Breast epithelium (tissue), 4 donors: ENCODE measurements at places on chromosomes 12 and 14. TPM values are rescaled to one million over a fixed set of nuclear protein-coding genes. Genes with fewer than 3 reads are reported as not detected.

GRCh38 chr14:99256483-99256874 is 15.5 kb downstream of the BCL11B start:
- DNase-seq: no peak

DNA sequence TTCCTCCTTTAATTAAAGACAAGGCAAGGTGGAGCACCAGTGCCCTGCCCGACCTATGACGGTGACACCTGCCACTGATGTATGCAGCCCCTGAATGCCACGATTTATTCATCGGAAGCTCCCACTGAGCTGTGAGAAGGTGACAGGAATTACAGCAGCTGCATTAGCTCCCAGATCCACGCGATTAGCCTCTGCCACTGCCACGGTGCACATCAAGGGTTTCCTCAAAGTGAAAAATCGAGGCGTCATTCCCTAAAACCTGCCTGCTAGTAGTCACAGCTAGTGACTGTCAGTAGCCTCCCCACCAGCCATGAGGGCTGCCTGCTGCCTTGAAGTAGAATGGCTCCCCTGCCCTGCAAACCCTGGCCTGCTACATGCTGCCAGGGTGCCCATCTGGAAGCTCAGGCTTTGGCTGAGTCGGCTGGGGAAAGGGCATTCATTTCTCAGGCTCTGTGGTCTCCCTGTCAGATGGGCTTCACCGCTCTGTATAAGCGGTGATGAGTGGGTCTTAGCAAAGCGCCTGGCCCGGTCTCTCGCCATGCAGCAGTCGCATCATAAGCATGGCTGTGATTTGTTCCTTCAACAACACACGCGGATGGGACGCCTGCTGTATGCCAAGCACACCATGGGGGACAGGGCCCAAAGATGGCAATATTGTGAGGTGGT is 8.2 kb upstream of the BCL11B start:
- no peak for DNase-seq

- no peak for DNase-seq
Measured at GRCh38 chr12:87155621-87156020, 873.6 kb downstream of the C12orf50 start.

- DNase-seq: no peak
Measured at GRCh38 chr12:49293056-49293956, 1.6 kb upstream of the PRPH start.

GRCh38 chr12:42789808-42790760 is 200.5 kb upstream of the PRICKLE1 start:
- no peak for DNase-seq

DNA sequence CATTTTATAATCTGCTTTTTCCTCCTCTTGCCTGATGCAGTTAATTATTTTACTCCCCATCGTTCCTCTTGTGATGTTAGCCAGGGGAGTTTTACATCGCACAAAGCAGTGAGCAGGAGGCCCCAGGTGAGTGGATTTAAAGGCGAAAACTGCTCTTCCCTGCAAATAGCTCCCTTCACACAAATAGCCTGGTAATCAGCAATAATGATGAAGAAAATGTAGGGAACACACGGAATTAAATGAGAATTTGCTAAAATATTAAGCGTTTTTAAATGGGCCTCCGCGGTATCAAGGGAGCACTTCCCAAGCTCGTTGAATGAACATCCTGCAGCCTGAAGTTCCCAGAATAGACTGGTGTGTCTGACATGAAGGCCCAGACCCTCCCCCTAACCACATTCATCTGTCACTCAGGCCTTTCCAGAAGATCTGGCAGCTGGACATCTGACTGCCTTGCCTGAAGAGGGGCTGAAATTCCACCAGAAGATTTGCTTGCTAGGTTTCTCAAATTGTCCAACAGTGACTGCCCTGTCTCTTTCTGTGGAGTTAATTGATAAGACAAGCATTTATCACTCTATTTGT is 127.2 kb downstream of the CCDC60 start:
- DNase-seq: no peak

DNA sequence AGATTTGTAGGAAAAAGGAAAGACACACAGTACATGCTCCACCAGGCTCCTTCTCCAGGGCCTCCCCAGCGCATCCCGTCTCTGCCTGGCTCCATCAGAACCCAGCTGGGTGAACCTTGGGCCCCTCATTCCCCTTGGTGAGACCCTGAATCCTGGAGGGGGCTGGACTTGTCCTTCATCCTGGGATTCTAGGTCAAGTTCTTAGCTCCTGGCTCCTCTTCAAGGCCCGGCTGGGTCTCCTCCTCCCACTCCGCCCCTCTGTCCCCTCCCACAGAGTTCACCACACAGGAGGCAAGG is 49.2 kb downstream of the PSMA6 start:
- DNase-seq: no peak

DNA sequence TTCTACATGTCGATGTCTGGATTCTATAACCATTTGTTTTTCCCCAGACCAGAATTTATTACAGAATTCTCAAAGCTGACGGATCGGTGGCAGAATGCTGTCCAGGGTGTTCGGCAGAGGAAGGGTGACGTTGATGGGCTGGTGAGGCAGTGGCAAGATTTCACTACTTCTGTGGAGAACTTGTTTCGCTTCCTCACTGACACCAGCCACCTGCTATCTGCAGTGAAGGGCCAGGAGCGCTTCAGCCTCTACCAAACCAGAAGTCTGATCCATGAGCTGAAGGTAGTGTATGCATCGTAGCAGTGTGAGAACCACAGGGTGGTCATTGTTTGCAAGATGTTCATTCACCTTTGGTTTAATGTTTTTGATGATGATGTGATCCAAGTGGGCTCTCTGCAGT is 124.0 kb downstream of the ESR2 start:
- no peak for DNase-seq

DNA sequence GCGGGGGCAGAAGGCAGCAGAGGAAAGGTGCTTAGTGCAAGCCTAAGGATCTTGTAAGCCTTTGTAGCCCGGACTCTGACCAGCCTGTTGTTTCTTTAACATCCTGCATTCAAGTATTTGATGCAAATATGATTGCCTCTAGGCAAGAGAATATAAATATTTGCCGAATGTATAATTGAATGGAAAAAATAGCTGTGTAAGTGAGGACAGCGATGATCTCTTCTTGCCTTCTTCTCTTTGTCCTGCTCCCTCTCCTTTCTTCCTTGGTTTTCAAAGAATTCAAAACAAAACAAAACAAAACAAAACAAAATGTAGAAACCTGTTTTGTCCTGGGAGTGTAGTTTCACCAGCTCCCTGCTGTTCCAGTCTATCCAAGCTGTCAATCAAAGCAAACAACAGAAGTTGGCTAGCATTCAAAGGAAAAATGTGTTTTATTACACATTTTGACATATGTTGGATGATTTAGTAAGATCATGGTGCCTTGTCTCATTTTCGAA is 74.9 kb upstream of the CPM start:
- DNase-seq: no peak

DNA sequence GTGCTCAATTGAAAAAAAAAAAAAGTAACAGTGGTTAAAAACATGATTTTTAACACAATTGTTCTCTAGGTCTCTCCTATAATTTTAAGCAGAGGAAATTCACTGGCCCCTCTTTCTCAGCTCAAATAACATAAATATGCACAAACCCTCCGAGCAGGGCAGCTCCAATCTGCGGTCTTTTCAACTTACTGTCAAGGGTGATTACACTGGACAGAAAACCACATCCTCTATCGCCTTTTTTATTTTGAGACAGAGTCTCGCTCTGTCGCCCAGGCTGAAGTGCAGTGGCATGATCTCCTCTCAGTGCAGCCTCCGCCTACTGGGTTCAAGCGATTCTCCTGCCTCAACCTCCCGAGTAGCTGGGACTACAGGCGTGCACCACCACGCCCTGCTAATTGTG is 16.5 kb upstream of the GABARAPL1 start:
- no peak for DNase-seq

DNA sequence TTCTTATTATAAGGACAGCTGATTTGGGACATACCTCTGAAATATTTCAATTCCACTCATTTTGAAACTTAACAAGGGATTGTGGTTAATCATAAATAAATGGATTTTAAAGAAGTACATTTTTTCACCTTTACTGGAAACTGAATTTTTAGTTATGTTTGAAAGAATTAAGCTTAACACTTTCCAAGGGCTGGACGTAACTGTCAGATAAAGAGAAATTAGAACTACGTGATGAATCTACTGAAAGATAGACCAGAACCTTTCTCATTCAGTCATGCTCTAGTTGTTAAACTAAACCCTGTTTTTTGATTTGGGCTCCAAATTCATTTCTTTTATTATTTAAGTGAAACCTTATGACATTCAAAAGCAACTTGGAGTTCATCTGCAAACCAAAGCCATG is 1892.1 kb upstream of the SEL1L start:
- DNase-seq: no peak

- DNase-seq: no peak
Measured at GRCh38 chr14:76880449-76880848, 54.2 kb downstream of the LRRC74A start.

GRCh38 chr12:100427078-100427477 is 46.6 kb upstream of the NR1H4 start:
- no peak for DNase-seq

- DNase-seq: no peak
Measured at GRCh38 chr14:99803803-99804202, 10.6 kb downstream of the EML1 start.

DNA sequence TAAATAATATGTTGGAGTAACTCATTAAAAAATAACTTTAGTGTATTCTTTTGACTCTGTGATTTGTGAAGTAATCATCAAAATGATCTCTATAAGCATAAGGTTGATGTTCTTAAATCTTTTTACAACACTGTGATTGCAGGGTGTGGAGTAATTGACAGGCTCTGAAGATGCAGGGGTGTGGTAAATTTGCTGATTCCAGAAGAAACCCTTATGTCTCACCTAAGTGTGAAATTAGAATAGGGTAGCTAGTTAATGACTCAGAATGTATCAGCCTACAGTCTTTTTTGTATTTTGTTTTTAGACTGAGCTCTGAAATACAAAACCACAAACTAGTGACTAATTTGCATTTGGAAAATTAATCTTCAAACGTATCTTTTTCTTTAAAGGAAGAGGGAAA is 5.9 kb downstream of the PRPF39 start:
- no peak for DNase-seq

DNA sequence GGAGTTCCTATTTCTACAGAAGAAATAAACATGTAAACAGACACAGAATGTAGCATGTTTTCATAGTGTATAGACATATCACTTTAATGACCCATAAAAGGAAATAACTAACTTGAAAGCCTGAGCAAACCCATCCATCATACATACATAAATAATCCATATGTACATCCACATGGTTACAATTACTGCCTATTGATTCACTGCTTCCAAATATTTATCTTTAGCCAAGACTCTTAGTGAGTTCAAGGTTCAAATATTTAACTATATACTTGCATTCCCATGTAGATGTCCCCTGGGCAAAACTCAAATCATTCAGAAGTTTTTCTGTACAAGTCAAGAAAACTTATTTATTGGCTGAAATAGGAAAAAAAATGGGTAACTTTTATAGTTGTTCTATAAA is 95.4 kb downstream of the CCER1 start:
- DNase-seq: no peak

- DNase-seq: no peak
Measured at GRCh38 chr12:132178801-132179401, 34.6 kb downstream of the NOC4L start.

DNA sequence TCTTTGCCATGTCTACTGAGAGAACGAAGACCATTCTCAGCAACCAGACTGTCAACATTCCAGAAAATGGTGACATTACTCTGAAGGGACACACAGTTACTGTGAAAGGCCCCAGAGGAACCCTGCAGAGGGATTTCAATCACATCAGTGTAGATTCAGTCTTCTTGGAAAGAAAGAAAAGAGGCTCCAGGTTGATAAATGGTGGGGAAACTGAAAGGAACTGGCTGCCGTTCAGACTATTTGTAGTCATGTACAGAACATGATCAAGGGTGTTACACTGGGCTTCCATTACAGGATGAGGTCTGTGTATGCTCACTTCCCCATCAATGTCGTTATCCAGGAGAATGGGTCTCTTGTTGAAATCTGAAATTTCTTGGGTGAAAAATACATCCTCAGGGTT is 29.7 kb upstream of the PSMA6 start:
- no peak for DNase-seq

GRCh38 chr12:48342980-48343379 is 7.7 kb downstream of the ZNF641 start:
- no peak for DNase-seq

- peak; percentile 78 for DNase-seq
Measured at GRCh38 chr12:121240484-121241101, 30.7 kb downstream of the P2RX4 start.

KRT2 gene
- not detected for total RNA-seq

NEUROD4 gene
- total RNA-seq: not detected

CCDC175 gene
- not detected for total RNA-seq

OR6C2 gene
- total RNA-seq: not detected

SERPINA1 gene
- 7.5 TPM for total RNA-seq

ESPL1 gene
- 1.2 TPM for total RNA-seq

KLRG1 gene
- 3.8 TPM for total RNA-seq

TEAD4 gene
- 2.4 TPM for total RNA-seq

KLHL28 gene
- total RNA-seq: 17.7 TPM

INHBC gene
- total RNA-seq: not detected

RDH5 gene
- total RNA-seq: 90.9 TPM

ADAM20 gene
- 3.4 TPM for total RNA-seq

KRT80 gene
- total RNA-seq: 9.8 TPM

TAS2R31 gene
- 8.2 TPM for total RNA-seq

CMTM5 gene
- not detected for total RNA-seq

CNTN1 gene
- 7.2 TPM for total RNA-seq

MYF5 gene
- total RNA-seq: not detected

SERPINA10 gene
- not detected for total RNA-seq

VRTN gene
- total RNA-seq: not detected

TMEM117 gene
- total RNA-seq: 17.1 TPM

ETNK1 gene
- 44.6 TPM for total RNA-seq
